Panc1 (cell line): ENCODE measurements at places on chromosomes 7 and 10. TPM values are rescaled to one million over a fixed set of nuclear protein-coding genes. Genes with fewer than 3 reads are reported as not detected.

DNA sequence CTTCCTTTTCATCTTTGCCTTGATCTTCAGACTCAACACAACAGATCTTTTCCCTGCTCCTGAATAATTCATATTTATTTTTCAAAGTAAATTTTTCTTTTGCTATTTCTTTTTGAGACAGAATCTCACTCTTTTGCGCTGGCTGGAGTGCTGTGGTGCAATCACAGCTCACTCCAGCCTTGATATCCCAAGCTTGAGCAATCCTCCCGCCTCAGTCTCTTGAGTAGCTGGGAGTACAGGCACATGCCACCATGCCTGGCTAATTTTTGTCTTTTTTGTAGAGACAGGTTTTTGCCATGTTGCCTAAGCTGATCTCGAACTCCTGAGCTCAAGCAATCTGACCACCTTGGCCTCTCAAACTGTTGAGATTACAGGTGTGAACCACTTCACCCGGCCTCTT, 9.2 kb downstream of the RTKN2 start:
- no peak for DNase-seq

- no peak for DNase-seq
Measured at GRCh38 chr10:58373442-58373827, 11.8 kb upstream of the TFAM start.

- DNase-seq, result no peak
Measured at GRCh38 chr7:157431951-157432540, 95.2 kb downstream of the DNAJB6 start.

DNA sequence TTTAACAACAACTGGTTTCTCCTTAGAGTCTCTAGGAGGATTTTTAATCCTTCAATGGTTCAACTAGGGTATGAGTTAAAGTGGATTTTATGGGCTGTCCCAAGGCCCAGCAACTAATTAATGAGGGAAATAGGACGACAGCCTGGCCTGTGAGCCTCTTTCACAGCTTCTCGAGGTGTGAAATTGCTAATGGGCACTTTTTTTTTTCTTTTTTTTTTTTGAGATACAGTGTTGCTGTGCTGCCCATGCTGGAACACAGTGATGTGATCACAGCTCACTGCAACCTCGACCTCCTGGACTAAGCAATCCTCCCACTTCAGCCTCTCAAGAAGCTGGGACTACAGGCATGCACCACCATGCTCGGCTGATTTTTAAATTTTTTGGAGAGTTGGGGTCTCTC, 87.0 kb downstream of the MARCHF5 start:
- DNase-seq, result no peak

- no peak for DNase-seq
Measured at GRCh38 chr10:50407076-50407801, 155.9 kb upstream of the ASAH2 start.

DNA sequence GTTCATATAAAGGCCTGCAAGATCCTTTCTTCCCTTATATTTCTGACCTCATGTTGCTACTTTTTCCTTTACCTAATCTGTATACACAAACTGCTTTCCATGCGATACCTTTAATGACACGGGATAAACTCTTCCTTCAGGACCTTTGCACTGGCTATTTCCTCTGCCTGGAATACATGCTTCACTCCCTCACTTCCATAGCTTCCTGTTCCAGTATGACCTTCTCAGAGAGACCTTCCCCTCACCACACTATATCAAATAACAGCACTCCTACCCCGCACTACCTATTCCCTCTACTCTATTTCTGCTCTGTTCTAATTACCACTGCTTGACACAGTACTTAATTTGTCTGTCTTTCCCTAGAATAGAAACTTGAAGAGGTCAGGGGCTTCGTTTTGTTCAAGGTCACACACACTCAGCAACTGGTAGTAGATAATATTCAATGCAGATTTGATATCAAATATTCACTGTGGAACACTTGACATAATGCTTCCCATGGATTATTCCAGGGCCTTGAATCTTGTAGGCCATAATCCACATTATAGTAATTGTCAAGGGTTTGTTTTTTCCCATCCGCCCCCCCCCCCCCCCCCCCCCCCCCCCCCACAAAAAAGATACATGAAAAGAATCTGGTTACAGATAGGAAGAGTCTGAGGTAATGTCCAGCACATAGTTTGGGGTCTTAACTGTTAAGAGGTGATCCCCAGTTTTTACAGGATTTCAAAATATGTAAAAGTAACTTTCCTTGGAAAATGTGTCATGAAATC, 11.1 kb downstream of the SYPL1 start:
- DNase-seq, result no peak

DNA sequence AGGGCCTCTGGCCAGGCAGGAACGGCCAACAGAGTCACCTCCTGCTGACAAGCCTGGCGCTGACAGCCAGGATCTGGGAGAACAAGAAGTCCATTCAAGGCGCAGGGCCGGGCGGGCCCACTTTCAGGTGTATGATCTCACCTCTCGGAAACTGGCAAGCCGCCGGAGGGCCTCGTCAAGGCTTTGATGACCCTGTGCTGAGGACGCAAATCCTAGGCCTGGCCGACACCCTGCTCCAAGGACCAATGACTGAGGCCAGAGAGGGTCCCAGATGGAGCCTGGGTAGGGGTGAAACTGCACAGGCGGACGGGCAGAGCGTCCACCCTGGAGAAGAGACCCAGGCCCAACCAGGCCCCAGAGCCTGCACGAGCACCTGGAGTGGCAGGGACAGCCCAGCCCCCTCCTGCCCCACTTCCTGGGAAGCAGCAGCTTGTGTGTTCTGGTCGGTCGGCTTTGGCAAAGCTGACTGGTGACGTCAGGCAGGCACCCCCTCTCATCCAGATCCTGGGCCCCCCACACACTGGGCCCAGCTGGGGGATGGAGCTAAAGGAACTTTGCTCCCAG, 30.6 kb downstream of the MYL10 start:
- DNase-seq, result no peak

The AGR3 gene
- total RNA-seq, result not detected

DNA sequence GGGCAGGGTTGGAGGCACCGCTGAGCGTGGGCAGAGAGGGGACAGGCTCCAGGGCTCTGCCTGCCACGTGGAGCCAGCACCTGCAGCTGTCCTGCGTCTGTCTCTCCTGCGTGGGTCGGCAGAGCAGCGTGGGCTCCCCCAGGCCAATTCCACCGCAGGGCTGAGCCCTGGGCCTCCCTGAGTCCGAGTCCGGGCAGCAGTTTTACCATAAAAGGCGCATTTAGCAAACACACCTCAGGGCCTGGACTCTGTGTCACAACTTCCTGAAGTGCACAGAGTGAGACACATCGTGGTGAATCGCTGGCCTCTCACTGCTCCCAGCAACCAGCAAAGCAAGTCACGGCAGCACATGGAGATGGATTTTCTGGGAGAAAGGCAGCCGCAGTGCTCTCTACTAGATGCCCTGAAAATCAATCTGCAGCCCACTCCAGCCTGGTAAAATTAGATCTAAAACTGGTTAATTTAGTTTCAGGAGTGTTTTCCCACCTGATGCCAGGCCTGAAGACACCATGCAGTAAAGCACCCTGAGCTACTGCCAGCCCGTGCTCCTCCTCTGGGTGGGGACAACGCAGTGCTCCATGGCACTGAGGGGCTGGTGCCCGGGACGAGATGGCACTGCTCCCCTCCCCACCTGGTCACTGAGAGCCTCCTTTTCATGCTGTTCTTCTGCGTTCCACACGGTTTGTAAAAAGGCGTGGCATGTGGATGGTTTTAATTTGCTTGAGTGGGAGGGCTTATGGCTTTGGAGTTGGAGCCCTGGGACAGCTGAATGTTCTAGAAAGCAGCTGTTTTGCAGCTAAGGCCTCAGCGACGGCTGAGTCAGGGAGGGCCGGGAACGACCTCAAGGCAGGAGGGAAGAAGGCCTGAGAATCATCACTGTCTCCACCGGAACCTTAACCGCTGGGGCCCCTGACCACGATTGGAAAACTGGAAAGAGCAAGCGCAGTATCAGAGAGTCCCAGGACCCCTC, 336.9 kb downstream of the ADARB2 start:
- no peak for DNase-seq

DNA sequence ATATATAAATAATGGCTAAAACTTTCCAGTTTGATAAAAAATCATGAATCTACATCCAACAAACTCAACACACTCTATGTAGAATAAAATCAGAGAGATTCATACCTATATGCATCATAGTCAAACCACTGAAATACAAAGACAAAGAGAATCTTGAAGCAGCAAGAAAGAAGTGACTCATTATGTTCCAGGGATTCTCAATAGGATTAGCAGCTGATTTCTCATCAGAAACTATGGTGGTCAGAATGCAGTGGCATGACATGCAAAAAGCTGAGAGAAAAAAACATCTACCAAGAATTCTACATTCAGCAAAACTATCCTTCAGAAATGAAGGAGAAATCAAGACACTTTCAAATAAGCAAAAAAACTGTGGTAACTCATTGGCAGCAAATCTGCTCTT, 187.4 kb downstream of the RNLS start:
- DNase-seq, result no peak

- no peak for DNase-seq
Measured at GRCh38 chr7:110835849-110836248, 255.1 kb upstream of the LRRN3 start.

The AMZ1 gene
- 0.57 TPM for total RNA-seq

GRCh38 chr10:4058514-4059029, 273.6 kb upstream of the KLF6 start:
- DNase-seq, result no peak

The NSUN5 gene
- total RNA-seq, result 66.8 TPM

The ACTR3C gene
- total RNA-seq, result 6.5 TPM

GRCh38 chr7:70000737-70001348, 402.6 kb downstream of the AUTS2 start:
- DNase-seq, result no peak

DNA sequence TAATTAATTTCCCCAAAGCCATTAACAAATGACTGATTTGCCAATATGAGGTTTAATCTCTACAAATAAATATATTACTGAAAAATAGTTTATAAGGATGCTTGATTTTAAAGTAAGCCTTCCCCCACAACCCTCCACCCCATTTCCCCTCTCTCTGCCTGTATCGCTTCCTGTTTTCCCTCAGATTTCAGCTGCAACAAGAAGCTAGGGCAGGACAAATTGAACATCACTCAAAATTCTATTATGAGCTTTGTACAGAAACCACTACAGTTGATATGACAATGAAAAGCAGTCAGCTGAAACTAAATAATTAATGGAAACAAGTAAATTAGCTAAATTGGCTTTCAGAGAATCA, 109.0 kb upstream of the SP4 start:
- no peak for DNase-seq

The FXYD4 gene
- not detected for total RNA-seq

DNA sequence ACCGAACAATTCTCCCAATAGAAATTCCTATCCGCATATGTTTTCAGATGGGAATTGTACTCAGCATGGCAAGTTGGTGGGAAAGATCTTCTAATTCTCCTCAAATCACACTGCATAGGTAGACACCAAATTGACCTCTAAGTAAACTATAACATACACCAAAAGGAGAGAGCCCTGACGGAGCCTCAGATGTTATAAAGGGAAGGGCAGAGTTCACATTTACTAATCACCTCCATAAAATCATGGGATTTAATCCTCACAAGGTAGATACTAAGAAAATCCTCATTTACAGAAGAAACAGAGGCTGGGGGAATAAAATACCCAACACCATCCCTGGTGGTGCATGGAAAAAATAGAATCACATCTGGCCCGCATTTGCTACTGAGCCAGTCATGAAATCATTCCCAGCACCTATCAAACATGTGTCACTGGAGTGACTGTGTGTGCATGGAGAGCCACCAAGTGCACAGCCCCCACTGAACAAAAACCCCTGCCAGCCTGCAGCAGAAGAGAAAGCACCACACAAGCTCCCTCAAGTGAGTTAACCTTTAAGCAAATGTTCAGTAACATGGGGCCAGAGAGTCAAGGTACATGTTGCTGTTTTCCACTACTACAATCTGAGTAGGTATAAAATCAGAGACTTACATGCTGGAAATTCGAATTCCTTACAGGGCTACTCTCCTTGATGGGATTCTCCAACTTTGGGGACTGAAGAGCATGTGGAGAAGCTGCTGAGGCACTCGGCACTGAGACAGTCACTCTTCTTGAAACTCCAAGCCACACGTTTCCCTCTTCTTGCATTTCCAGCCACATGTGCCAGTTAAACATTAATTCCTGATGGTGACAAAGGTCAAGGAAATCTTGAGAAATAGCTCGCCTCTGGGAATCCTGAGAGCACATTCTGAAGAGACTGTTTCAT, at the start of gene DDC:
Gene DDC, minus strand, starts transcription at position 766 of the 919 bp plus-strand sequence. CDS start 21,320 bp downstream, outside the sequence.
- no peak for DNase-seq

GRCh38 chr10:132938472-132939339, 3.7 kb downstream of the CFAP46 start:
- DNase-seq, result no peak

- no peak for DNase-seq
Measured at GRCh38 chr10:35213699-35214098, 87.1 kb downstream of the CREM start.

- DNase-seq, result no peak
Measured at GRCh38 chr10:63614371-63614891, 93.2 kb downstream of the REEP3 start.

DNA sequence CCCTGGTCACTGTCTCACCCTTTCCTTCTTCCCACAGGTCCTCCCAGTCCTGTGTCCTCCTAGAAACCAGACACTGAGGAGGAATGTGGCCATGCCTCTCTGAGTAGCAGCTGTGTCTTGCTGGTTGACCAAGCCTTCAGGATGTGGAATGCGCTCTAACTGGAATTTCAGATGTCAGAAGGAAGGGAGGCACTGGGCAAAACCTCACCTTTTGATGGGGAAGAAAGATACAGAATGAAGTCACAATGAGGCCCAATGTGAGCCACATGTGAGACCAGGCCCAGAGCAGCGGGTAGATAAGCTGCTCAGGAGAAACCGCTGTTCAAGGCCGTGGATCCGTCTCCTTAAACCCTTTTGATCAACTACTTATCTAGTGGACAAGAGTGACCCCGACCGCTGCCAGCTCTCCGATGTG, 54.8 kb upstream of the ECHDC3 start:
- DNase-seq, result no peak

The MCMBP gene
- 94.5 TPM for total RNA-seq

DNA sequence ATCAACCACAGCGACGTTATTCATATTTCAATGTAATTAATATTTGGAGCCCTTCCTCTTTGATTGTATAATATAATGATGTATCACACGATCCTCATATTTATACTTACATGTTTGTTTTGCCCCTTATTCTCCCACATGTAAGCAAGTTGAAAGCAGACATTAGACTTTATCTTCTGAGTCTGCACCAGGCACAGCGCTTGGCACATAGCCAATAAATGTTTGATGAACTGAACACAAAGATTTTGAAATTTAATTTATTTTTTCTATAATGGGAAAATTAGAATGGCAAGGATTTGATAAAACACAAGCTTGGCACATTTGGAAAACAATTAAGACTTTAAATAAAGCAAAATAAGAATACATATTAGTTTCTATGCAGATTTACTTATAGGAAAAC, 31.6 kb downstream of the ZFAND4 start:
- DNase-seq, result no peak

- no peak for DNase-seq
Measured at GRCh38 chr7:47792521-47793121, 155.6 kb downstream of the PKD1L1 start.

DNA sequence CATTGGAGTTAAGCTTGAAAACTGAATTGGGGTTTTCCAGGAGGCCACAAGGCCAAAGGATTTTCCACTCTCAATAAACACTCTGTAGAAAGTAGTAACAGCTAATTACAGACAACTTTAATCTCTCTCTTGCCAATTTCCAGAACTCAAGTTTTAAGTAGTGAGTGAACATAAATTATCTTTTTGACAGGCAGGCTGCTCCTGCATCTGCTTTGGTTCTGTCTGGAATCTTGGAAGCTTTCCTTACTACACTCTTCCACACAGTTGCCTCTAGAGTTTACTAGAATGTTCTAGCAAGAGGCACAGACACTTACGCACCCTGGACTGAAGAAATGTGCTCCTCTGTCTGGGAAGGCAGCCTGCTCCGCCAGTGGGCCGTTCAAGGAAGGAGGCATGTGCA, 90.5 kb upstream of the WAC start:
- no peak for DNase-seq

GRCh38 chr7:23264916-23265458, 18.4 kb downstream of the GPNMB start:
- DNase-seq, result no peak
